ENCODE measurements at places on chromosomes 3 and 15.

DNA sequence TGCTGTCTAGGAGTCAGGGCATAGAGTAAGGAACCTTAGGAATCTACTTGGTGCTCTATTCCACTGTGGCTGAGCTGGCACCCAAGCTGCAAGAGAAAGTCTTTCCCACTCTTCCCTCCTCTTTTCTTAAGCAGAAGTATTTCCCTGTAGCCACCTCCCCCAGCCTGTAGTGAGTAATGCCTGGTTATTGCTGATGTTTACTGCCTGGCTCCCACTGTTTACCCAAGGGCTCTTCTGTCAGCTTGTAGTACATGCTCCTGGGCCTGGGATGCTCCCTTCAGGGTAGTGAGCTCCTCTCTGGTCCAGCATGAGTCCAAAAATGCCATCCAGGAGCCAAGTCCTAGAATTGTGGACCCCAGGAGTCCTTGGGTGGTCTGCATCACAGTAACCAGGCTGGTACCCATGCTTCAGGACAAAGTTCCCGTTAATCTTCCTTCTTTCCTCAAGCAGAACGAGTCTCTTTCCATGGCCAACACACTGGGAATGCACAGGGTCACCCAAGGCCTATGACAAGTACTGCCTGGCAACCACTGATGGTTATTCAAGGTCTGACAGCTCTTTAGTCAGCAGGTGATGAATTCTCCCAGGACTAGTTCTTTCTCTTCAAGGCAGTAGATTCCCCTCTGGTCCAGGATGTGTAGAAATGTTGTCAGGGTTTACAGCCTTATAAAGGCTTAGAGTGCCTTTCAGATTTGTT, 17.6 kb downstream of the GALK2 start:
- DNase-seq = no peak

DNA sequence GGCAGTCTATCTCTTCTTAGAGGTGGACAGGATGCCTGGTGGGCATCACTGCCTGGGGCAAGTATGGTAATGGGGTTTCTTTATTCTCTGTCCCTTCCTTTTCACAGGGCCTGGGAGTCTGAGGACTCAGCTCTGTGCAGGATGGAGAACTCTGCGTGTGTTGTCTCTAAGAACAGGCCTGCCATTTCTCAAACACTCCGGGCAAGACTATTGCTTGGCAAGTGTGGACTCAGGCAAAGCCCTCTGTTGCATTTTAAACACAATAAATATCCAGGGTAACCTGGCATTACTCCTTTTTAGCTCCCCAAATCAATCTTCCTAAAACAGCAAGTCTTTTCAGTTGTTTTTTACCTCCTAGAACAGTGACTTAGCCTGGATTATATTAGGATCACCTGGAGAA, 185.1 kb upstream of the ROPN1 start:
- DNase-seq = no peak

DNA sequence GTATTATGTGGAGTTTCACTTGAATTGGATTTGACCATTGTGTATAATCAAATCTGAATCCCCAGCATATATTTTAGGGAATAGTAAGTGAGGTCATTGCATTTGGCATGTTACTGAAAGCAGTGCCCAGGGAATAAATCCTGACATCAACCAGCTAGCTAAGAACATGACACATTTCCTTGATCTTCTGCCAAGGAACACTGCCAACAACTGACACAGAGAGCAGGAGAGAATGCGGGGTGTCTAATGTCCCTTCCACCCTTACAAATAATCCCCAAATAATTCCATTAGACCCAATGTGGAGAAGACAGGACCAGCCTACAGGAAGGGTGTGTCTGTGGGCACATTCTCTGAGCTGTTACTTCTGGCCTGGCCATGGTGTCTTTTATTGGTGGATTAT, 30.6 kb upstream of the UBE3A start:
- DNase-seq = no peak

- DNase-seq = no peak
Measured at GRCh38 chr3:23115171-23115877, 87.8 kb upstream of the UBE2E2 start.

DNA sequence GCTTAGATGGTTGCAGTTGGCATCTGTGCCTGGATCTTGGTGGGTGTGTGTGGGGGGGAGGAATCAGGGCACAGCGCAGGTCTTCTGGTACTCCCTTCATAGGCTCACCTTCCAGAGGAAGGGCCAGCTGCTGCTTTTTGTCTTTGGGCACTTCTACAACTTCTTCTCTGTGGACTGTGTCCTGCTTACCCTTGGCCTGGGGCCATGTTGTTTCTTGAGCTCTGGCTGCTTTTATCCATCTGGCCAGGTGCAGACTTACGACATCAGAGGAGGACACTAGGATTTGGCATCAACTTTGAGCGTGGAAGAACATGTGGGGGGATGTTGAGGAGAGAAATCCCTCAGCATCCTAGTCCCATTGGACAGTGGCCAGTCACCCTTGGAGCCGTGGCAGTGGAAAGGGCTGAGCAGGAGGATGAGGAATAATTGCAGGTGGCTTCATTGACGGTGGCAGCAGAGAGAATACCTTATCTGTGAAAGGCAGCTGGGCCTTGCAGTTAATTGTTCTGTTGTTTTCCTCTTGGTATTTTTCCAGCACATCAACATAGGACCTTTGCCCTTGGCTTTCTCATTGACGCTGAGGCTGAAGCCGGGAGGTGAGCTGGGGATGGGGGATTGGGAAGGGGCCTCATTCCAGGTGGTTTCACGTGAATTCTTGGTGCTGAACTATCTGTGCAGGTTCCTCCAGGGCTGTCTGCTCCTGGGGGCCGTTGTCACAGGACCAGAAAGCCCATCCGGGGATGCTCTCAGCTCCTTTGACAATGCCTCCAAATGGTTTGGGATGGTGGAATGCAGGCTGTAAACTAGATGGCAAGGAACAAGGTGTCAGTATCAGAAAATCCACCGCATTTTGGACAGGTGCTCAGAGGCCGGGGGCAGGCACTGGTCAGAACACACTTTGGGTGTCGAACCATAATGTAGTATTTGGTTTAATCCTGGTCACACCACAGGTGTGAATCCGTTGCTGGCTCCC, 9.7 kb downstream of the EPHB1 start:
- DNase-seq = no peak

GRCh38 chr3:177751770-177752169, 554.5 kb upstream of the TBL1XR1 start:
- no peak for DNase-seq

- DNase-seq = no peak
Measured at GRCh38 chr3:187610981-187611511, 59.1 kb downstream of the SST start.

GRCh38 chr3:138472141-138472825, 37.9 kb downstream of the ESYT3 start:
- no peak for DNase-seq

- no peak for DNase-seq
Measured at GRCh38 chr3:145620002-145620401, 541.0 kb downstream of the PLOD2 start.

GRCh38 chr3:145089337-145089736, 1071.6 kb downstream of the PLOD2 start:
- DNase-seq = no peak

DNA sequence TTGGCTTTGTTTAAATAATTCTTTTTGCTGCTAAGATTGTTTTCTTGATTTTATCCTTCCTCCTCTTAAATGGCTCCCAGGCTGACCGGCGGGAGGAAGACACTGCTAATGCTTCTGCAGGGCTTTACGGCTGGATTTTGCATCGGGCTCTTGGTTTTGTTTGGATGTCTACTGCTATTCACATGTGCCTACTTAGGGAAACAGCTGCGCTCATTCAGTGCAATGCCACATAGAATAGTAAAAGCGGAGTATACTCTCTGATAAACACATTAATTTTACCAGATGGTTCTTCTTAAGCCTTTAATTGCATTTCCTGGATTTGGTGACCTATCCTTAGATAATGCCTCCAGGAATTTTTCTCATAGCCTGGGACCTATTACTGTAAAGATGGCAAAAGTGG, 146.6 kb downstream of the THSD4 start:
- no peak for DNase-seq

- peak; percentile 89 for DNase-seq
Measured at GRCh38 chr15:99181545-99181971, 67.8 kb downstream of the TTC23 start.

DNA sequence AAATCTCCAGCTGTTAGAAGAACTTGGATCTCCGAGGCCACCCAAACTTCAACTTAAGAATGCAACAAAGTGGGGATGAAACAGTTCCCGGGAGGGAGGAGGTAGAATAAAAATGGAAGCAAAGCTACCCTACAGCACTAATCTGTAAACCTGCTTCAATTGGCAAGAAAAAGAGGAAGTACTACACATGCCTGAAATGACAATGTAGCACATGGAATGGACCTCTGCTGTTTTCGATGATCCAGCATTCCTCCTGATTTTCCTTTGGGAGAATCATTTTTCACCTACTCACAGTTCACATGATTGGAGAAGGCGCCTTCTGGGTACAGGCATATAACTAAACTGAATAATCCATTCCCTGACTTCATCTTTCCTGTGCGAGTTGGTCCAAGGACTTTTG, 1081.5 kb downstream of the FHIT start:
- DNase-seq = no peak

- DNase-seq = no peak
Measured at GRCh38 chr15:70066447-70066846, 31.3 kb downstream of the TLE3 start.

DNA sequence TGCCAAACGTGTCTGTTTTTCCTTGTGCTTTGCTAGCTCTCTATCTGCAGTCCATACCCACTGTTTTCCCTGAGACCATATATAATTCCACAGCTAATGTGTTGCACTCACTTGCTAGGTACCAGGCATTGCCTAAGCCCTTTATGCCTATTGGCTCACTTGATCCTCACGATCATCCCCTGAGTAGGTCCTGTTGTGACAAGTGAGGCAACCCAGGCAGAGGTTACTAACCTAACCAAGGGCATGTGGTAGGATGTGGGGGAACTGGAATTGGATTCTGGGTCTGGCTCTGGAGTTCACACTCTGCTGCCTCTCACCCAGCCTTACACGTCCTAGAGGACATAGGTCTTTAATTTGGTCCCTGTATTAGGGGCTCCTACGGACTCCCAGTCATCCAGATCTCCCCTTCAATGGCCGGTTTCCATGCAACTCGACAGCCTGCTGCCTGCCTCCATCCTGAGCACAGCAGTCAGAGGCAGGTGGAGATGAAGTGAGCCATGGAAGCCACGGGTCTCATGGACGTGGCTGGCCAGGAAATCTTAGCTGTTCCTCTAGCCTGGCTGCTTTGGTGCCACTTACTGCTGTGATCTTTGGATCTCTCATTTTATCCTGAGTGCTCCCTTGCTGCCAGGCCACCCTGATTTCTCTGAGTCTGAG, 38.9 kb upstream of the MYZAP start:
- no peak for DNase-seq

DNA sequence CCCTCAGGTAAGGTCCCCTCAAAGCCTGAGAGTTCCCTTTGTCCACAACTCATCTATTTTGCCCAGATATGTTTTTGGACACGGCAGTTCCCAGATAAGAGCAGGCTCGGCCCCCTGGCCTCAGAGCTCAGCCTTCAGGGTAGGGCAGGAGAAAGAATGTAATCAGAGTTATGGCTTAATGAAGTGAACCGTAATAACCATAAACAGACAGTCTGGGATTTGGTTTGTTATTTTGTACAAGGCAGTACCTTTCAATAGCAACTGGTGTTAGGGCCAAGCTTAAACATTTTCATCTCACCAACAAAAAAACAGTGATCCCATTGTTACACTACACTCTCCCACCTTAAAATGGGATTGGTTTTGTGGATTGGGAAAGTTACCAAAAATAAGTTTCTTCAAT, 12.2 kb upstream of the ALDH1A3 start:
- peak; percentile 11 for DNase-seq

GRCh38 chr15:90336705-90337141, 15.4 kb upstream of the ZNF774 start:
- no peak for DNase-seq

DNA sequence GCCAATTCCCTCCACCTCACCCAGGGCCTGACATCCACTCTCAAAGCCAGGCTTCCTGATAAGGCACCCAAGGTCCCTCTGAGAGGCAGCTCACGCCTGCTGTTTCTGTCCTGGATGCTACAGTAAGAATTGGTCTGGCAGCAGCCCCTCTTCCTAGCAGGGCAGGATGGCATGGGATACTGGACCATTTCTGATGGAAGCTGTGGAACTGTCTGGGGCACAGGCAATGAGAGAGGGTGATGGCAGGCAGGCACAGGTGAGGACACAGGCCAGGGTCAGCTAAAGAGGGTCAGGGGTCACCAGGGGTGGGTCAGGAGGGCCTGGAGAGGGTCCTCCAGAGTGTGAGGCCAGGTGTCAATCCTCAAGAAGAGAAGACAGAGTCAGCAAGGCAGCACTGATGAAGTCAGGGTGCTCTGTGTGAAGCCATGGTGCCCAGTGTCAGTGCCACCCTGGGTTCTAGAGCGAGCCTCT, 41.9 kb upstream of the SLC41A3 start:
- DNase-seq = peak; percentile 66

DNA sequence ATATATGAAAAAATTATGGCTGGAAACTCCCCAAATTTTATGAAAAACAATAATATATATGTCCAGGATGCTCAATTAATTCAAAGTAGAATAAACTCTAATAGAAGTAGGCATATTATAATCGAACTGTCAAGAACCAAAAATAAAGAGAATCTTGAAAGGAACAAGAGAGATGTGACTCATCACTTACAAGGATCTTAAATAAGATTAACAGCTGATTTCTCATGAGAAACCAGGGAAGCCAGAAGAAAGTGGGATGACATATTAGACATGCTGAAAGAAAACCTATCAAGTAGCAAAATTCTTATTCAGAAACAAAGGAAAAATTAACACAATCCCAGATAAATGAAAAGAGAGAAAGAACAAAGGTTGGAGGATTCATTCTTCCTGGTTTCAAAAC, 66.8 kb downstream of the FAIM start:
- DNase-seq = no peak

DNA sequence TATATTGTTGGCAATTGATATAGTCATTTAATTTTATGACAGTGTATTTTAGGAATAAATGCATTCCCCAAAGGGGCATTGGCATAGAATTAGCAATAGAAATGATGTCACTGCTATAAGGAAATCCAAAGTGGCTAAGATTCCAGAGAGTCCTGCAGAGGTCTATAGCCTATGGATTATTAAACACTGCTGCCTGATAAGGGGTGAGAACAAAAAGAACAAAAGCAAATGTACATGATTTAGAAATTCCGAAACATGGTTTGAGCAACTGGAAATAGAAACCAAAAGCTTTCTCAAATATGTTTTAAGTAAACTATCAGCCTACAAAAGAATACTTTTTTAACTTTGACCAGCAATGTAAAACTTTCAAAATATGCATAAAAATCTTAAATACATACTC, 280.1 kb upstream of the RASGRP1 start:
- no peak for DNase-seq

Data from posterior vena cava (tissue), 2 donors.